ENCODE measurements at places on chromosomes 4 and X.

DNA sequence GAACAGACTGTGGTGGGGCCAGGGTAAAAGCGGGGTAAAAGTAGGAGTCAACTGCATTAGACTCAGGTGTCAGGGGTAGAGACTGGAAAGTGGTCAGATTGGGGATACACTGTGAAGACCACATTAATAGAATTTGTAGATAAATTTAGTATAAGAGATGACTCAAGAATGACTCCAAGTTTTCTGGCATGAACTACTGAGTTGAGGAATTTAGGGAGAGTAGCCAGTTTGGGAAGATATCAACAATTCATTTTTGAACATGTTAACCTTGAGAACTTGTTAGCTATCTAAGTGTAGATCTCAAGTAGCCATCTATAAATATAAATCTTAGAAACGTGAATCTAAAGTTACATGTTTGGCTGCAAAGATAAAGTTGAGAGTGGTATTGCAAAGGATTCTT is 206.9 kb upstream of the HCCS start:
- H3K4me1 ChIP-seq = no peaks in the 10 kb centered on the region
- H3K27me3 ChIP-seq = no peaks in the 10 kb centered on the region
- H3K27ac ChIP-seq = no peak overlapping the region
- no peak overlapping the region for H3K4me3 ChIP-seq
- DNase-seq = no peak

- H3K36me3 ChIP-seq = no peaks in the 10 kb centered on the region
- no peak overlapping the region for H3K4me3 ChIP-seq
- H3K4me1 ChIP-seq = no peaks in the 10 kb centered on the region
- no peak overlapping the region for H3K27ac ChIP-seq
Measured at GRCh38 chr4:111037591-111038360, 414.9 kb upstream of the PITX2 start.

DNA sequence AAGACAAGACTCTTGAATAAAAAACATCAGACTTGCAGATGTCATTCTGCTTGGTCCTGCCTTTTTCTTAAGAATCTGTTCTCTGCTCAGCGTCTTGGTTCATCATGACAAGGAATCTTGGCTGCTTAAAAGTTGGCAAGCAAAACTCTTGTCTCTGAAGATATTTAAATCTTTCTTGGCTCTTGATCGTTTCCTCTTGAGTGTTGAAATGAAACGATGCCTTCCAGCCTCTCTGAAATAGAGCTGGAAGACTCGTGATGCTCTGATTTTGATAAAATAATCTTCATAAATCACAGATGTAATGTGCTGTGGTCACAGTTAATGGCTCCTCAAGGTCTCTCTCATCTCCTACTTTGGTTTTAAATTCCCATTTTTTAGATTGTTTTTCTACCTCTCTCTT is 39.9 kb upstream of the TMEM192 start:
- H3K4me1 ChIP-seq = no peaks in the 10 kb centered on the region
- peaks cover 7% of the 10 kb centered on the region for H3K36me3 ChIP-seq
- H3K4me3 ChIP-seq = no peak overlapping the region

DNA sequence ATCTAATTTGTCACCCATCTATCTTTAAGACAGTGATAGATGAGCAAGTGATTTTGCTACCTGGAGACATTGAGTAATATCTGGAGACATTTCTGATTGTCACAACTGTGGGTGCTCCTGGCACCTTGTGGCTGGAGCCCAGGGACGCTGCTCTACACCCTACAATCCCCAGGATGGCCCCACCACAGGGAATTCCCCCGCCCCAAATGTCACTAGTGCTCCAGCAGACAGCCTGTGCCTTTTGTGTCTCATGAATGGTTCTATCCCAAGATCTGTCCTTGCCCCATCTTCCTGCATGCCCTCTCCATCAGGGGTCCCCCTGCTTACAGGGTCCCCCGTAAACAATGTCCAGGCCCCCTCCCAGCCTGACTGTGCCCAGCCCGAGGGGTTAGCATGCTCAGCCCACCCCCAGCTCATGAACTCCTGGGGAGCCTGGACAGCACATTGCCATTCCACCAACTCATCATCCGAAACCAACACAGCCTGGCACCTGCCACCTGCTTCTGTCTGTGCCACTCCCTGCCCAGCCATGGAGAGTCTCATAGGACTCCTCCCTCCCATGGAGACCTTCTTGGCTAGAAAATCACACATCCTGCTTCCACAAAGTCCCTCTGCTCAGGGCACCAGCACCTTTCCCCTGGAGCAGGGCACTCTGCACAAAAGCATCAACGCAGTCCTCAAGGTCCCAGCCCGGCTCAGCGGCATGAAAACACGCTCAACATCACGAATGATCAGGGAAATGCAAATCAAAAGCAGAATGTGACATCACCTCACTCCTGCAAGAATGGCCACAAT is 5.7 kb downstream of the P2RY8 start:
- H3K4me1 ChIP-seq = peaks cover 5% of the 10 kb centered on the region
- no peak overlapping the region for H3K27ac ChIP-seq
- H3K4me3 ChIP-seq = no peak overlapping the region
- DNase-seq = no peak
- H3K36me3 ChIP-seq = no peaks in the 10 kb centered on the region

DNA sequence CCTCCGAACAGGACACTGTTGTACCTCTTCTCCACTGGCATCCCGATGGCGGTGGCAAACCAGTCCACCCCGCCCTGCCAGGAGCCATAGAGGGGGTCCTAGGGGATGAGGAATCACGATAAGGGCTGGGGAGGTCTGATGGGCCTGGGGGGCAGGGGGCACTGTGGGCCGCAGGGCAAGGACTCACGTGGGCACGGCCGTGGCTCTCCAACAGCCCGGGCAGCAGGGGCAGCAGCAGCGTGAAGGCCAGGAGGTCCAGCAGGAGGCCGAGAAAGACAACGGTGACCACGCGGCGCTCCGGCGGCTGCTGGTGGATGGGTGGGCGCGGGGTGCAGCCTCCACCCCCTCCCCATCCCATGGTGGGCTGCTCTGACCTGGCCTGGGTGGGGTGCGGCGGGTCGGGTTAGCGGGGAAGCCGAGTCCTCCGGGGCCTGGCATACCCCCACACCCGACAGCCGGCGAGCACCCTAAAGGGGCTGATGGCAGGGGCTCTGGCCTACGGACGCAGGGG is 29.6 kb downstream of the NOP14 start:
- H3K36me3 ChIP-seq = peaks cover 1% of the 10 kb centered on the region
- no peaks in the 10 kb centered on the region for H3K27me3 ChIP-seq
- H3K27ac ChIP-seq = peak overlapping the region; percentile 92
- no peak for DNase-seq

DNA sequence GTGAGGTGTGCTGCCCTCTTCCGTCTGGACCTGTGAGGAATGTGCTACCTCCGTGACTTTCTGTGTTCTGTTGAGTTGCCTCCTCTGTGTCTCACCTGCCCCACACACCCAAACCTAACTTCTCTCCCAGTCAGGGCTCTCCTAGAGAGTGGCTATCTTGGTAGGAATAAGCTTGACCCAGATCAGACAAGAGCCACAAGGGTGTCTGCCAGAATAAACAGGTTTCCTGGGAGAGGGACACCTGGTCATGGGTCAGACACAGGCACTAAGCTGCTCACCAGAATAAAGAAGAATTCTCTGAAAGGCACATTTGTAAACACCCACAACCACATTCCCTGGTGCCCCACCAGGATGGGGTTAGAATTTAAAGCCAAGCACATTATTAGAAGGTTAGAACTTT is 11.1 kb downstream of the ZNF182 start:
- peaks cover 18% of the 10 kb centered on the region for H3K4me1 ChIP-seq
- no peaks in the 10 kb centered on the region for H3K27me3 ChIP-seq
- peak overlapping the region; percentile 79 for H3K27ac ChIP-seq
- DNase-seq = no peak
- H3K36me3 ChIP-seq = peaks cover 23% of the 10 kb centered on the region

DNA sequence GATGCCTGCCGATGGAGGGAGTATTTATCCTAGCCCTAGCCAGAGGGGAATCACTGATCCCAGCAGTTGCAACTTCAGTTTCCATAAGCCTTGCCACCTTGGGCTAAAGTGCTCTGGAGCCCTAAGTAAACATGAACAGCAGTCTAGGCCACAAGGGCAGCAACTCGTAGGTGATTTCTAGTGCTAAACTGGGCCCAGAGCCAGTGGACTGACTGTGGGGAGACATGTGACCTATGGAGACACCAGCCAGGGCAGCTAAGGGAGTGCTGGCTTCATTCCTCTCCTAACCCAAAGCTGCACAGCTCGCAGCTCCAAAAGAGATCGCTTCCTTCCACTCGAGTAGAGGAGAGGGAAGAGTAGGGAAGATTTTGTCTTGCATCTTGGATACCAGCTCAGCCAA is 120.8 kb upstream of the MAGEA10 start:
- H3K4me1 ChIP-seq = no peaks in the 10 kb centered on the region
- H3K4me3 ChIP-seq = no peak overlapping the region
- no peak for DNase-seq
- peaks cover 5% of the 10 kb centered on the region for H3K36me3 ChIP-seq

GRCh38 chr4:146577111-146577510 is 55.4 kb upstream of the SLC10A7 start:
- no peak overlapping the region for H3K4me3 ChIP-seq
- no peaks in the 10 kb centered on the region for H3K4me1 ChIP-seq
- H3K27ac ChIP-seq = no peak overlapping the region
- DNase-seq = no peak
- no peaks in the 10 kb centered on the region for H3K36me3 ChIP-seq
- H3K27me3 ChIP-seq = peaks cover 11% of the 10 kb centered on the region

- H3K4me3 ChIP-seq = no peak overlapping the region
- DNase-seq = no peak
- no peaks in the 10 kb centered on the region for H3K36me3 ChIP-seq
- no peak overlapping the region for H3K27ac ChIP-seq
- peaks cover 3% of the 10 kb centered on the region for H3K27me3 ChIP-seq
Measured at GRCh38 chrX:9610771-9611392, 146.0 kb downstream of the TBL1X start.

DNA sequence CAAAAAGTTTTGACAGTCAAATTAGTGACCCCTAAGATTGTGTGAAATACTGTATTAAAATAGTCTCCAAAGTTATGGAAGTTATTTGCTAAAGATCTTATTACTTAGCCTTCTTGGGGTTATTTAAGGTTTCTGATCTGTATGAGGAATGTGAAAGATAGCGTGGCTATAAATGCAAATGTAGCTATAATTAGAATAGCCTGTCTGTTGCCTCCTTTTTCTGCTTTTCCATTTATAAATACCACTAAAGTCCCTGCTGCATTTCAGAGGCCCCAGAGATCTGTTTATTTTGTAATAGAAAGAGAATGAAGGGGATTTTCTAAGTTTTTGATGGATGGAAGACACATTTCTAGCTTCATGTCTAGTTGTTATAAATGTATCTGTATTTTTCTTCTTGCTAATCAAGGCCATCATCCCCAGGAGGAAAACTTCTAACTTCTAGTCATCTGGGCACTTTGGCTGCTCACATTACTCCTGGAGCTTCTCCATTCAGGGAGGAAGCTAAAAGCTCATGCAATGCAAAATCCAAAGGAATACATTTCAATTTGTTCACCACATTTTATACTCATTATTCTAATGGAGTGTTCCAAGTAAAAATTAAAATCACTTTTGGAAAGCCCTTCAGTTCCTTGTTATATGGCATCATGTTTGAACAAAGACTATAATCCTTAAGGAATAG is 73.9 kb downstream of the INTS12 start:
- no peak overlapping the region for H3K4me3 ChIP-seq

GRCh38 chr4:153467897-153468262 is 1.7 kb downstream of the TMEM131L start:
- DNase-seq = no peak
- peak overlapping the region; percentile 82 for H3K27ac ChIP-seq
- H3K4me3 ChIP-seq = peak overlapping the region; percentile 70
- H3K36me3 ChIP-seq = peaks cover 9% of the 10 kb centered on the region

- no peak overlapping the region for H3K4me3 ChIP-seq
- H3K4me1 ChIP-seq = no peaks in the 10 kb centered on the region
- no peak for DNase-seq
- H3K36me3 ChIP-seq = no peaks in the 10 kb centered on the region
Measured at GRCh38 chrX:132665676-132666075, 176.8 kb upstream of the MBNL3 start.
